ENCODE measurements at places on chromosomes 12 and 14.

- no peak for DNase-seq
Observed at GRCh38 chr12:131832321-131833231, 4.4 kb downstream of the MMP17 start.

DNA sequence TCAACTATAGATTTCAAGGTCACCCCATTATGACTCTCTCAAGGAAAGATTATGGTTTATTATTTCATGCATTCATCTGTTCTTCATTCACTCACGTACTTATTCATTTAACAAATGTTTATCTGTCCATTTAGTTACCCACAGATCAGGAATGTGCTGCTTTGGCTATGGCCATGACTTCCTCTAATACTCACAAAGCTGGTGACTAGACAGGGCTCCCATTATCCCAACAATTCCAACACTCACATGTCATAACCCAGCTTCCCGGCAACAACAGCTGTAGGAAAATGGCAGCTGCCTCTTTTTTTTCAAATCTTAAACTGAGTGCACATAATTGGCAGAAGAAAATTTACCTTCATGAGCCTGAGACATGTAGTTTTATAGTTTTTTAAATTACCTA is 190.8 kb upstream of the CCDC196 start:
- no peak for DNase-seq

- no peak for DNase-seq
Observed at GRCh38 chr12:19130224-19131024, 891 bp downstream of the PLEKHA5 start.

DNA sequence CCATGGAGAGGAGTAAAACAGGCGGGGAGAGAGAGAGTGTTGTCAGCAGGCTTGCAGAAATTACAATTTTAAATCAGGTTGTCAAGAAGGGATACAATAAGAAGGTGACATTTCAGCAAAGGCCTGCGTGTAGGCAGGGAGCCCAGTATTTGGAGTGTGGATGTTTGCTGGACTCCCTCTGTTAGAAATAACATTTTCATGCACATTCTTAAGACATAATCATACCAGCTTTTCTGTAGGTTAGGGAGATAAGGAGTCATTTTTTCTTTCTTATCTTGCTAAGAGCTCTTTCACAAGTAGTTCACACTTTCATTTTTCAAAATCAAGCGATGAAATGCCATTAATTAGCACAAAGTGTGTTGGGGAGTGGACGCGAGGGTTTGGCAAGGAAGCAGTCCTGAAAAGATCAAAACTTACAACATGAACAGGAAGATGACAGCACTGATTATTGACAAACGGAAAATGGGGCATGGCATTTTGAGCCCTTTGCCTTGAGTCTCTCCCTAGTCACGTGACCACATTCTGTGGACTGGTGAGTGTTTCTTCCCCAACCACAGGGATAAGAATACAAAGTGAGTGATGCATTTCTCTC is 160.2 kb downstream of the DAD1 start:
- no peak for DNase-seq

GRCh38 chr12:92194561-92194960 is 48.9 kb upstream of the BTG1 start:
- DNase-seq = no peak

GRCh38 chr12:132044661-132045412 is 95.1 kb downstream of the EP400 start:
- no peak for DNase-seq

- no peak for DNase-seq
Observed at GRCh38 chr12:98387444-98387843, 127.9 kb upstream of the TMPO start.

GRCh38 chr12:113537751-113538087 is 66.0 kb upstream of the LHX5 start:
- DNase-seq = no peak

GRCh38 chr12:126558810-126559209 is 1493.6 kb downstream of the AACS start:
- DNase-seq = no peak

GRCh38 chr12:110367181-110367864 is 36.2 kb downstream of the ANAPC7 start:
- no peak for DNase-seq

DNA sequence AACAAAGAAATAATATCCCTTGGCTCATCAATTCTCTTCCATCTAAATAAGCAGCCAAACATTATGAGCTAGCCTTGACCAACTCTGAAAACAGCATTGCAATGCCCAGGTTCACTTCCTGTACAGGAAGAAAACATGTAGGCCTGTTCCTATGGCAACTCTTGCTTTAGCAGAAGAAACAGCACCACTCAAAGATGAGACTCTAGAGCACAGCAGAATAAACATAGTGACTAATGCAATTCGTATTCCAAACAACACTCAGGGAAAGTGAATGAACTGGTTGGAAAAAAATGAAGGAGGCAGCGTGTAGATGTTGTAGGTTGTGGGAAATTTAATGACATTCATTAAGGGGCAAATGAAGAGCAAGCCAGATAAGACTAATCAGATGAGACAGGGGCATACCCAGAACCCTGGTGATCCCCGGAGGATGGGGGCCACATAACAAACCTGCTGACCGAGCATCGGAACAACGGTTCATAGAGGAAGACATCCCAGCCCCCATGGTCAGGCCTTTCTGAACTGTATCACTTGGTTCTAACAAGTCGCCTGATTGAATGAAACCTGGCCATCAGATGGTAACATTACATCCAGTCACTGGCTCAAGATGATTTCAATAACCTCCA is 9.0 kb downstream of the ARHGDIB start:
- no peak for DNase-seq

- no peak for DNase-seq
Observed at GRCh38 chr12:6970096-6970527, 352 bp downstream of the PHB2 start.

DNA sequence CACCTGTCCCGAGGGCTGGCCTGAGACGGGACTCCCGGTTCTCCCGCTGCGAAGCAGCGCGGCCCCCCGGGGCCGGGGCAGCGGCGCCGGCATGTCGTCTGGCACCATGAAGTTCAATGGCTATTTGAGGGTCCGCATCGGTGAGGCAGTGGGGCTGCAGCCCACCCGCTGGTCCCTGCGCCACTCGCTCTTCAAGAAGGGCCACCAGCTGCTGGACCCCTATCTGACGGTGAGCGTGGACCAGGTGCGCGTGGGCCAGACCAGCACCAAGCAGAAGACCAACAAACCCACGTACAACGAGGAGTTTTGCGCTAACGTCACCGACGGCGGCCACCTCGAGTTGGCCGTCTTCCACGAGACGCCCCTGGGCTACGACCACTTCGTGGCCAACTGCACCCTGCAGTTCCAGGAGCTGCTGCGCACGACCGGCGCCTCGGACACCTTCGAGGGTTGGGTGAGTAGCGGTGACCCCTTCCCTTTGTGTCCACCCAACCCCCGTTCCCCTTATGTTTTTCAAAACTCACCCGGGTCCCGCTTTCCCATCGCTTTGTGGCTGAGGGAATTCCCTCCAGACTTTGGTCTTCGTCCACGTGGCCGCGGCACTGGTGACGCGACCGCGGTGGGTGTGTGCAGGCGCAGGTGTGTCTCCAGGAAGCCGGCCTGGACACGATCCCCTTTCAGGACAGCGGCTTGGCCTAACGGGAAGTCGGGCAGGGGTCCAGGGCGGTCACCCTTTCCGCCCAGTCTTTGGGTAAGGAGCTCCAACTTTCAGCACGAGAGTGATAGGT is 826 bp downstream of the PRKCH start:
- DNase-seq = no peak

GRCh38 chr14:44113769-44114730 is 393.0 kb downstream of the FSCB start:
- DNase-seq = no peak

GRCh38 chr12:31944299-31944698 is 14.9 kb upstream of the RESF1 start:
- DNase-seq = no peak

GRCh38 chr14:60632777-60633176 is 16.5 kb downstream of the SIX1 start:
- no peak for DNase-seq

DNA sequence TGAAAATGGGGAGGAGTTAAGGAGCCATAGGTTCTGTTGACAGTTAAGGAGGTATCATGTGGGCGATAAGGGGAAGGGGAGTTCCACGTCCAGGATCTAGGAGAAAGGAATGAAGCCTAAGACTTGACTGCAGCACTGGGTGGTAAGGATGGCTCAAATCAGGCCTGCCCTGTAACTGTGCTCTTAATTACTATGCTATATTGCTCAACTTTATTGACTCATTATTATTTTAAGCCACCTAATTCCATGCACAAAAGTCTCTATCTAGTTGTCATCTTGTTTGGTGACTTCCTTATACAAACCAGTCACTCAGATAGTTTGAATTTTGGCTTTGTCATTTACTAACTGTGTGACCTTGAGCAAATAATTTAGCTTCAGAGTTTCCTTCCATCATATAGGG is 242.1 kb upstream of the ARHGAP5 start:
- no peak for DNase-seq

GRCh38 chr14:79011920-79012204 is 841.7 kb downstream of the NRXN3 start:
- no peak for DNase-seq

DNA sequence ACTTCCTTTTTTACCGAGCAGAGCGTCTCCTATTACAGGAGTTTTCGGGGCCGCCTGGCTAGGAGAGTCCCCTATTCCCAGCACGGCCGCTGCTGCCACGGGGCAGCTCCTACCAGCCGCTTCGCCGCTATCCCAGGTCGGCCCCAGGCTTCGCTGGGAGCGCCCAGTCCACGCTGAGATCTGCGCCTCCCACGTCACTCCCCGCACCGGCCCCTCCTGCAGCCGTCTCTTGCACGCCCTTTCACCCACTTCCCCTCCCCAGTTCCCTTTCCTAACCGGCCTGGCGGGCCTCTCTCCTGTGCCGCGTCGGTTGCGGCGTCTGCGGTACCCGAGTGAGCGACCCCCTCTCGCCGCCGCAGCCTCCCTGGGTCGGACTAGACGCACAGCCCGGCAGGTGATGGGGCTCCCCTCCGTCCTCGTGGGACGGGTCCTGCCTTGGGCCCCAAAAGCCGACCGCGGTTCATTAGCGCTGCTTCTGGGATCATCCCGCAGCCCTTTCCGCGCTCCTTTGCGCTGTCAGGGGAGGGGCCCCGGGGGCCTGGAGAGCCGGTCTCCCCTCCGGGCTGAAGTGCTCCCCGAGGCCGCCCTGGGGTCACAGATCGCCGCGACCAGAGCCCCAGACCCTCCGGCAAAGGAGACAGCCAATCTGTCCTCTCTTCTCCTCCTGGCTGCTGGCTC is 1318.4 kb downstream of the TMEM121 start:
- DNase-seq = no peak

DNA sequence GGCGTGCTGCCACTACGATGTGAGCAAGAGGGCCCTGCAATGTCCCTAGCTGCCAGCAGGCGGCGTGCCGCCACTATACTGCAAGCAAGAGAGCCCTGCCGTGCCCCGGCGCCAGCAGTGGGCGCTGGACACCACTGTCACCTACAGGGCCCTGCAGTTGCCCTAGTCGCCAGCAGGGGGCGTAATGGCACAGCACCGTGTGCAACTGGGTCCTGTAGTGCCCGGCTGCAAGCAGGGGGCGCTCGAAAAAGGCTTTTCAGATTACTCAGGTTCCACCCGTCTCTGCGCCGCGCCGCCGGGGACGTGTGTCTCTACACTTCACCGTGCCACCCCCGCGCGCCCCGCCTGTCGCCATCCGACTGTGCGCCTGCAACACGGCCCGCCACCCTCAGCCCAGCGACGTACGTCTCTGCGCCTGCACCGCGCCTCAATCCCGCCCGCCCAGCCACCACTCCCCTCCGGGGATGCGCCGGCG is 1356.9 kb downstream of the TMEM121 start:
- DNase-seq = no peak

GRCh38 chr12:26705851-26706250 is 127.1 kb downstream of the ITPR2 start:
- no peak for DNase-seq

DNA sequence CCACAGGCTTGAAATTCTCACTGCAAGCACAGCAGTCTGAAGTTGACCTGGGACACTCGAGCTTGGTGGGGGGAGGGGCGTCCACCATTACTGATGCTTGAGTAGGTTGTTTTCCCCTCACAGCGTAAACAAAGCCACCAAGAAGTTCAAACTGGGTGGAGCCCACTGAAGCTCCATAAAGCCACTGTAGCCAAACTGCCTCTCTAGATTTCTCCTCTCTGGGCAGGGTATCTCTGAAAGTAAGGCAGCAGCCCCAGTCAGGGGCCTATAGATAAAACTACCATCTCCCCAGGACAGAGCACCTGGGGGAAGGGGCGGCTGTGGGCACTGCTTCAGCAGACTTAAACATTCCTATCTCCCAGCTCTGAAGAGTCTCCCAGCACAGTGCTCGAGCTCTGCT is 31.7 kb upstream of the ST8SIA1 start:
- DNase-seq = no peak

GRCh38 chr14:28323366-28323765 is 443.2 kb upstream of the FOXG1 start:
- DNase-seq = no peak

- DNase-seq = no peak
Observed at GRCh38 chr12:121576851-121577391, 3.9 kb downstream of the KDM2B start.

DNA sequence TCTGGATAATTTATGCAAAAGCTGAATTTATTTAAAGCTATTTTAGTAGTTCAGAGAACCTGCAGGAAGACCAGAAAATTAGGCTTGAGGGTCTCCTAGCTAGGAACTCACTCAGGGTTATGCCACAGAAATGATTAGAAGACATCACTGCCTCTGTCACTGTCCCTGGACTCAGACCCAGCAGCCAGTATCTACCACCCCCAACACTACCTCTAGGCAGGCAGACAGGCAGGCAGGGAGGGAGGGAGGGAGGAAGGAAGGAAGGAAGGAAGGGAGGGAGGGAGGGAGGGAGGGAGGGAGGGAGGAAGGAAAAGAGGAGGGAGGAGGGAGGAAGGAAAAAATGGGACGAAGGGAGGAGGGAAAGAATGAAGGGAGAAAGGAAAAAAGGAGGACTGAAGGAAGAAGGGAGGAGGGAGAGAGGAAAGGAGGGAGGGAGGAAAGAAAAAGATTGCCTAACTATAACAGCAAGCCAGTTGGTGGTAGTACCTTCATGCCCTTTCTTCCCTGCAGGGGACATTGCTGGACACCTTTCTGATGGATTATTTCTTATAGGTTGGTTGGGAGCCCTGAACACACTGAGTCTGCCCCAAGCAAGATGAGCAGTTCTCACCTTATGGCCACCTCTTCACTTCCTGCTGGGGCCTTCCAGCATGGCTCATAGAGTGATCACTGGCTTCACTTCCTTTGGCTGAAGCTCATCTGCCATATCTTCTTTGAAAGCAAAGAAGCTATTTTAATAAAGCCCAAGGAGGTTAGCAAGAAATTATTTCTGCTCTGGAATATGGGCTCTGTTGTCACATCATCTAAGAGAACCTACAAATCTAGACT is 49.7 kb downstream of the KICS2 start:
- no peak for DNase-seq

DNA sequence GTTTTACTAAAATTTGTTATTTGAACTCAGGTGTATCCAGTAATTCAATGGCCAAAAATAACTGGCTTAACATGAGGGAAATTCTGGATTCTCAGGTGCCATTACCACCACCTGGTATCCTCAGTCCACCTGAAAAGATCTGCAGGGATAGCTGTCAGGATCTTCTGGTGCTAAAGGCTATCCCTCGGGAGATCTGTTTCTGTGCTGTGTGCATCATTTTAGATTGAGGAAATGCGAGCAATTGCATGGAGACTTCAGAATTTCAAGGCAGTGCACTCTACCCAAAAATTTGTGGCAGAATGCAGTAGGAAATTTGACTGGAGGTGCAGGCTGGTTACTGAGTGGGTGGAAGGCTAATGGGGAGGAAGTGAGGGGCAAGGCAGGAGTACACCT is 26.4 kb downstream of the ZCCHC8 start:
- DNase-seq = no peak

Measured in cortex of kidney (tissue), 1 donor.